Stimulated activated CD4-positive, alpha-beta T cell treated with anti-CD3 and anti-CD28 coated beads, Interleukin-4, amount 100 ng/mL, for 24 hours (primary cell): ENCODE measurements at places on chromosomes 6 and 20.
A peak's percentile ranks its signal among the peaks of the same experiment; 100 is the strongest.

DNA sequence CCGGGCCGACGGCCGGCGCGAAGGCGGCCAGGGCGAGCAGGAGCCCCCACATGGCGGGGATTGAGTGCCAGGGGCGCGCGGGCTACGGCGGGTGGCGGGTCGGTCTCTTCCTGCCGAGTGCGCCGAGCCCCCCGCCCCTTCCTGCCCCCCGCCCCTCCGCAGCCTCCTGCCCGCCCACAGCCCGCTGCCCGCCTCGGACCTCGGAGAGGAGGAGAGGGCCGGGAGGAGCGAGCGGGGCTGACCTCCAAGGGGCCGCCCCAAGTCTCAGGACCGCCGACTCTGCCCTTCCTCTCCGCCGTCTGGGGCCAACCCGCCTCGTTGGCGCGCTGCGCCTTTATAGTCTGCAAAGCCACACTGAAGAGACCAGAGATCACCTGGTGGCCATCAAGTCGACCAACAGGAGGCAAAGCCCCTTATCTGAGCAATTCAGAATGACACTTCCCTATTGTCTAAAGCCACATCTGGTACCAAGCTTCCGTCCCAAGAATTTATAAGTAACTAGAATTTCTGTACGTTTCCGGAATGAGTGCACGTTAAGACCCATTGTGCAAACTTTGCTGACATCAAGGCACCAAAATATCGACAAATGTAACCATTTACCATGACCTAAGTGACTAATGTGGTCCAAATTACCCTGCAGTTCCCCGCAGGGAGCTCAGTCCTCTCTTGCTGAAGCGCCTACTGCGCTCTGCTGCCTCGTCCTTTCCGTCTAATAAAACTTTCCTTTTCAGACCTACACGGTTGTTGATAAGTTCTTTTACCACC lies at the start of gene CPXM1:
TSS of gene CPXM1 (minus strand) at position 107 of the 765 bp plus-strand sequence. CDS start at position 52, 55 bp downstream.
- no peak for DNase-seq

- DNase-seq: no peak
These were observed 33.9 kb upstream of the TBC1D20 start for GRCh38 chr20:496126-496696.

DNA sequence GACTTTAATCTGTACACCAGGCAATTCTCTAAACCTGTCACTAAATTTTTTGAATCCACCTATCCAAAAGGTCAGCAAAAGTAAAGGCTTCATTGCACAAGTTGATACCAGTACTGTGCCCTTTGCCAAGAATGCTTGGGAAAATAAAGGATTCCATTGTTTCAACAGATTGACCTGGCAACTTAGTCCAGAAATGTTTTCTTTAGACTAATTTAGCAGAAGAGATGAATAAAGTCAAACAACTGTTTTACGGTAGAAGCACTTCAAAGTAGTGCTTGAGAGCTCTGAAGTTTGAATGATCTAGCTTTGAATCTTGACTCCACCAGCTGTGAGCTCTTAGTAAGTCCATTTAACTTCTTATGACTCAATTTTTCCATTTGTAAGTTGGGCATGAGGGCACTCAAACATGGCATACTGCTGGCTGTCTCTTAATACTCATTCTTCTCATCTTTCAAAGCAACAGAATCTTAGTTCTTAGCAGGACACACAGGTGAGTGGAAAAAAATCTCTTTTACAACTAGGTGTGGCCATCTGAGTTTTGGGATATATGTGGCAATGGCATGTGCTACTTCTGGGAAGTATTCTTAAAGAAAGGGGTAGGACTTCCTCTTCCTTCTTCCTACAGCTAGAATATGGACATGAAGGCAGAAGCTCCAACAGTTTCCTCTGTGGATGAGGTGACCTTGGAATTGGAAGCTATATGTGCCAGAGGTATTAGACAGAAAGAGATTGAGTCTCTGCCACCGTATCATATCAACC lies 55.9 kb upstream of the LOC128125822 start:
- DNase-seq: no peak

- DNase-seq: no peak
These were observed 133.9 kb downstream of the BTBD9 start for GRCh38 chr6:38505826-38506225.

- DNase-seq: no peak
These were observed 40.6 kb downstream of the KCNS1 start for GRCh38 chr20:45060294-45060693.

DNA sequence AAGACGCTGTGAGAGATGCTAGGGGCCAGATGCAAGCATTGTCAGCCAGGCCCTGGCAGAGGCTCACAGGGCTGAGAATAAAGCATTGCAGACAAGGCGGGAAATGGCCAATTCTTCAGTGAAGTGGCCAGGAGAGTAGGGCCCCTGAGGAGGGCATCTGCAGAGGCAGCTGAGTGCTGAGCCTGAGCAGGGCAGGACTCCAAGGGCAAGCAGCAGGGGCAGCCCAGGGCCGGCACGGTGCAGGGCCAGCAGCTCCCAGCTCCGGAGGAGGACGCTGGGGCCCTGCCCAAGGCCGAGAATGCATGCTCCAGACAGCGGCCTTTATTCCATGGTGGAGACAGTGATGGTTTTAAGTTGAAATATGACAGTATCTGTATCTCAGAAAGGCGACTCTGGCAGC lies 305.5 kb downstream of the FOXC1 start:
- DNase-seq: no peak

GRCh38 chr20:63057171-63058117 lies 50.7 kb upstream of the BHLHE23 start:
- DNase-seq: no peak

- DNase-seq: no peak
These were observed 128.8 kb upstream of the SIM1 start for GRCh38 chr6:100593522-100593921.

DNA sequence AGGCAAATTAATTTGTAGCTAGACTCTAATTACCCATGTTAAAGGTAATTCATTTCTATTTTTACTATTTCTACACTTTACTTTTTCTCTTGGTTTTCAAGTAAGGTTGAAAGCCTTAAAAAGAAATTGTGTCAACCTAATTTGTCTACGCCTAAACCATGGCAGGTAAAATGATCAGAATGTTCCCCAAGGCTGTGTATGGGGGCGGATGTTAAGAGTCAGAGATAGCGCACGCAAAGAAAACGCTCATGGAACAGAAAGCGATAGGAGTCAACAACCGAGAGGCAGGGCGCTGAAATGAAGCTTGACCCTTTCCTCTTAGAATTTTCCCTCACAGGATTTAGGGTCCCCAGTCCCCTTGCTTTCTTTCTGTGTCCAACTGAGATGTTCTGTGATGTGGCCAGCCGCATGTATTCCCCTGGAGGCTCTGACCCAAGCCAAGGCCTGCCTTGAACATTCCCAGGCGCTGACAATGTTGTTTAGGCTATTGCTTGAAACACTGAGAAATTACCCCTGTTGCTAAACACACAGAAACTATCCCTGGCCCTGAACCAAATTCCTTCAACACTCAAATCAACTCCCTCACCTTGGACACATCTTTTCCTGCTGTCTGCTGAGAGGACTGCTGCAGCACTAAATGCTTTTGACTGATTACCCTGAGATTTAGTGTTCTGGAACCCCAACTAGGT lies 10.9 kb downstream of the PSMB1 start:
- no peak for DNase-seq

- DNase-seq: no peak
These were observed 197.3 kb upstream of the SNX9 start for GRCh38 chr6:157625764-157626163.

GRCh38 chr6:119484598-119484997 lies 135.0 kb upstream of the MAN1A1 start:
- DNase-seq: no peak

- no peak for DNase-seq
These were observed 19.6 kb upstream of the MAS1L start for GRCh38 chr6:29507319-29507718.

GRCh38 chr20:25987073-25987927 lies 290.6 kb upstream of the ZNF337 start:
- peak; percentile 52 for DNase-seq

DNA sequence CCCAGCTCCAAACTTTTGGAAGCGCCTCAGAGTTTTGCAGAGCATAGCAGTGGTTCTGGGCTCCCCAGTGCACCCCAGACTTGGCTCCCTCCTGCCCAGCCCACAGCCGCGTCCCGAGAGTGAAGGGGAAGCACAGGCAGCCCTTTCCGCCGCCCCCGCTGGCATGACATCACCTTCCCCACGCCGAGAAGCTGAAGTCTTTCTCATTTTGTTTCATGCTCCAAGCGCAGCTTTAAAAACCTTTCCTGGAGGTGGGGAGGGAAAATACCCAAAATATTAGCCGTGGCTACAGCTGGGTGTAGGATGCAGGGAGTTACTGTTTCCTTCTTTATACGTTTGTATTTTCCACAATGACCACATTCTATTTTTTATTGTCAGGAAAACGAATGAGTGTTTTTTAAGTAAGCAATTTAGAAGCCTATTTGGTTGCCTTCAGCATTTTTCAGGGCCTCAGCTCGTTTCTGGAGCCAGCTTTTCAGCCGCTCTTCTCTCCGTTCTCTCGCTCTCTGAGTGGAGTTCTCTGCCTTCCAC lies 72.9 kb downstream of the SNX5 start:
- DNase-seq: peak; percentile 59

- DNase-seq: no peak
These were observed 995.1 kb downstream of the KIF16B start for GRCh38 chr20:15578113-15578512.
